ENCODE measurements at places on chromosomes 4 and X.

DNA sequence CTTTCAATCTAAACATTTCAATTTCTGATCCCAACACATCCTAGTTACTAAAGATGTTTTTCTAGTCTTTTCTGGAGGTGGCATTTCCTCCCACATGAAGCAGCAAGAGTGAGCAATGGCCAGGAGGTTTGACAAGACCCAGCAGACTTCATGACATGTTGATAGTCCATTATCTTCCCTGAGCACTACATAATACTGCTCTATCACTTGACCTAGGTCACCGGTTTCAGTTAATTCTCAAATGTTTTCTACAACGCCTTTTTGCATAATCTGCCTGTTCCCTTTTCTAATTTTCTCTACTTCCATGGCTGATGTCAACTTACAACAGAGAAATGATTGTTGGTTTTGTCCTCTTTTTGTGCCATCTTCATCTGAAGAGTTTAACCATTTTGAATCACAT, 62.0 kb upstream of the GPRIN3 start:
- no peak for DNase-seq

GRCh38 chrX:39815631-39816030, 282.1 kb downstream of the BCOR start:
- peak; percentile 65 for DNase-seq

DNA sequence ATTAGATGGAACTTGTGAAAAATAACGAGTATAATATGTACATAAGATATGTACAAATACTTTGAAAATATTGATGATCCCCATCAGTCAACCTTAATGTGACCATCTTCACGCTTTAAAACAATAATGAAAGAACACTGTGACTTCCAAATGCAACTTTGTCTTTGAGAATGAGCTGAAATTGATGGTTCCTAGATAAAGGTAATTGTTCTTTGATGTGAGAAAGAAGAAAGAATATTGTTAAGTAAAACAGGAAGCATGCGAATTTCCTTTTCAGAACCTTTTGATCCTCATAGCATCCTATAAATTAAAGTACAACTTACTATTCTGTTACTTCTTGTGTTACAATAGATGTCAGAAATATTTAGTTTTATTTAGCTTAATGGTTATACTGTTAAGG, 22.2 kb downstream of the IL2 start:
- DNase-seq = no peak

- DNase-seq = no peak
These were observed 95.2 kb downstream of the AMMECR1 start for GRCh38 chrX:110222497-110223257.

GRCh38 chr4:169807934-169808509, 50.3 kb upstream of the HPF1 start:
- no peak for DNase-seq

DNA sequence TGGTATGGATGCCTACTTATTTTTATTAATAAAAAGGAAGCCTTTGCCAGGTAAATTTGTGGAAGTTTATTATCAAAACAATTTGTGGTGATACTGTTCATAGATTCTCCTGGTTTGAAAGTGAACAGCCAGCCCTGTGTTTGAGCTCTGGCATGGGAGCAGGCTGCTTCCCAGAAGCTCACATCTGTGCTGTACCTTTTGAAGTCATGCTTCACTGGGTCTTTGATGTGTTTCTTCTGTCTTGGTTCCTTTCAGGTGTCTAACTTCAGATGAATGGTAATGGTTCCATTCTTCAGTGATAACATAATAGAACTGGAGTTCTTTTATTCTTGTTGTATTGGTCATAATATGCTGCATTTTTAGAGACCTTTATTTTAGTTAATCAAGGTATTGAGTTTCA, 85.5 kb downstream of the BMPR1B start:
- DNase-seq = no peak

DNA sequence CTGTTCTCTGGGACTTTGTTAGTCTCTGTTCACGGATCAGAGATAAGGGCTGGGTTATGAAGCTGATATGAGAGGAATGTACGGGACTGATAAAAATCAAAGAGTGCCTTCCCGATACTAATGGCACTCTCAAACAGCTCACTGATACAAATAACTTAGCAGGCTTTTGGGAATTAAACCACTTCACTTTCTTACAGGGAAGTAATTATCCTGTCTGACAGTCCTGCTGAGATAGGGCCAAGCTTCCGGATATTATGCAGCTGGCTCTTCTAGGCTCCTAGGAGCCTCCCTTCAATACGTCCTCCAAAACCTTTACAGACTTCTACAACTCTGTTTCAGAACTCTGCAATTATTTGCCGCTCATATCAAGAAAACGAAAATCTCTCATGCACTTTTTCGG, 418.0 kb downstream of the NLGN4X start:
- DNase-seq = no peak

DNA sequence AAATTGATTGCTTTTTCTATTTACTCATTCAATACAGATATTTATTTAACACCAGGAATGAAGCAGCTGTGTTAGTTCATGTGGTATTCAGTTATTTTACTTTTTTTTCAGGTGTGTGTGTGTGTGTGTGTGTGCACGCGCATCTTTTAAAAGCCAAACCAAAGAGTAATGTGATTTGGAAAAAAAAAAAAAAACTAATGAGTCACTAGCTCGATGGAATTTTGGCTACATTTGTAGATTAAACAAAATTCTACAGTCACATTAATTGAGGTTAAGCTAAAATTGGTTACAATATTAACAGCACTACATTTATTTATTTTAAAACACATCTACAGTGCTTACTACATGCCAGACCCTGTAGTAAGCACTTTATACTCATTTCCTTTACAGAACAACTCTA, 66.8 kb downstream of the HHIP start:
- DNase-seq = no peak
